ENCODE measurements at places on chromosomes 7 and 10. TPM values are rescaled to one million over a fixed set of nuclear protein-coding genes. Genes with fewer than 3 reads are reported as not detected.
A peak's percentile ranks its signal among the peaks of the same experiment; 100 is the strongest.

Gene SLC39A12
- not detected for polyA plus RNA-seq

Gene EBF3
- polyA plus RNA-seq: 0.15 TPM

Gene CCL26
- polyA plus RNA-seq: 8.7 TPM

Gene C7orf33
- polyA plus RNA-seq: not detected

- H3K36me3 ChIP-seq: no peaks in the 10 kb centered on the region
- DNase-seq: no peak
- H3K4me3 ChIP-seq: no peak overlapping the region
- H3K4me1 ChIP-seq: peaks cover 12% of the 10 kb centered on the region
Observed at GRCh38 chr10:93604146-93604545, 3.1 kb upstream of the RBP4 start.

DNA sequence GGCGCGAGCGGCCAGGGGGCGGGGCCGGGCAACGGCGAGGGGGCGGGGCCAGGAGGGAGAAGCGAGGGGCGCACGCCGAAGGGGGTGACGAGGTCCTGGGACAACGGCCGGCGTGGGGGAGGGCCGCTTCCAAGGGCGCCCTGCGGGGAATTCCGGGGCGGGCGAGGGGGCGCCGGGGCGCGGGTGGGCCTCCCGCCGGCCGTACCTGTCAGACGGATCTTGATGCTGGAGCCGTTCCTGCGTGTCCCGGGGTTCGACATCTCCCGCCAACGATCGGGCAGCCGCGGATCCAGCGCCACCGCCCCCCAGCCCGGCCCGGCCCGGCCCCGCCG lies 421 bp downstream of the SMURF1 start:
- H3K4me3 ChIP-seq: peak overlapping the region; percentile 98
- no peaks in the 10 kb centered on the region for H3K36me3 ChIP-seq
- H3K27me3 ChIP-seq: no peaks in the 10 kb centered on the region
- peak overlapping the region; percentile 98 for H3K27ac ChIP-seq
- DNase-seq: no peak
- peaks cover 14% of the 10 kb centered on the region for H3K4me1 ChIP-seq

GRCh38 chr7:149727053-149727898 lies 46.1 kb downstream of the ZNF467 start:
- no peaks in the 10 kb centered on the region for H3K4me1 ChIP-seq
- no peak overlapping the region for H3K4me3 ChIP-seq
- no peaks in the 10 kb centered on the region for H3K36me3 ChIP-seq
- no peak for DNase-seq
- H3K27me3 ChIP-seq: no peaks in the 10 kb centered on the region

DNA sequence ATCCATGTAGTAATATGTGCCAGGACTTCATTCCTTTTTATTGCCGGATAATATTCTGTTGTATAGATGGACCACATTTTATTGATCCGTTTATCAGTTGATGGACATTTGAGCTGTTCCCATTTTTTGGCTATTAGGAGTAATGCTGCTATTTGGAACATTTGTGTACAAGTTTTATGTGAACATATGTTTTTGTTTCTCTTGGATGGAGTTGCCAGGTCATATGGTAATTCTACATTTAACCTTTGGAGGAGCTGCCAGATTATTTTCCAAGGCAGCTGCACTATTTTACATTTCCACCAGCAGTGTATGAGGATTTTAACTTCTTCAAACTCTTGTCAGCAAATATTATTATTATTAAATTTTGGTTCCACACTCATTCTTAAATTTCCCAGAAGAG lies 59.2 kb downstream of the C10orf90 start:
- no peaks in the 10 kb centered on the region for H3K27me3 ChIP-seq
- no peaks in the 10 kb centered on the region for H3K4me1 ChIP-seq
- H3K4me3 ChIP-seq: no peak overlapping the region
- H3K36me3 ChIP-seq: no peaks in the 10 kb centered on the region
- no peak overlapping the region for H3K27ac ChIP-seq
- DNase-seq: no peak

- no peak for DNase-seq
- H3K4me1 ChIP-seq: no peaks in the 10 kb centered on the region
- H3K27me3 ChIP-seq: no peaks in the 10 kb centered on the region
- no peaks in the 10 kb centered on the region for H3K36me3 ChIP-seq
Observed at GRCh38 chr7:114008696-114009095, 89.9 kb upstream of the PPP1R3A start.

DNA sequence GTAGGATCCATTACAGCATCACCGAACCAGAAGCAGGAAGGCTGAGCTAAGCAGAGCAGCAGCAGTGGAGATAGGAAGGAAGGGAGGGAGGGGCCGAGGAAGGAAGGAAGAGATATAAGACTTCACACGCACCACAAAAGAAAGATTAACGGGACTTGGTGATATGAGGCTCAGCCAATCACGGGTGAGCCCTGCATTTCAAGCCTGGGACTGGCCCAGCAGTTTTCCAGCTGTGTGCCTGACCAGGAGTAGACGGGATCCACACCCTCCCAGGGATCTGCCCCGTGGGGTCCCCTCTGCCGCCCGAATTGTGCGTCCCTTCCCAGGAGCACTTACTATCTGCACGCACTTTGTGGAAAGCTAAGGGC lies 16.2 kb downstream of the ATG9B start:
- no peak overlapping the region for H3K27ac ChIP-seq
- no peak overlapping the region for H3K4me3 ChIP-seq
- peaks cover 25% of the 10 kb centered on the region for H3K4me1 ChIP-seq

- no peak for DNase-seq
- H3K4me1 ChIP-seq: peaks cover 9% of the 10 kb centered on the region
- H3K4me3 ChIP-seq: no peak overlapping the region
Observed at GRCh38 chr7:112140600-112140999, 65.6 kb downstream of the DOCK4 start.

GRCh38 chr7:82172017-82172416 lies 271.6 kb downstream of the CACNA2D1 start:
- H3K36me3 ChIP-seq: no peaks in the 10 kb centered on the region
- H3K27me3 ChIP-seq: no peaks in the 10 kb centered on the region
- H3K27ac ChIP-seq: no peak overlapping the region
- H3K4me3 ChIP-seq: no peak overlapping the region

DNA sequence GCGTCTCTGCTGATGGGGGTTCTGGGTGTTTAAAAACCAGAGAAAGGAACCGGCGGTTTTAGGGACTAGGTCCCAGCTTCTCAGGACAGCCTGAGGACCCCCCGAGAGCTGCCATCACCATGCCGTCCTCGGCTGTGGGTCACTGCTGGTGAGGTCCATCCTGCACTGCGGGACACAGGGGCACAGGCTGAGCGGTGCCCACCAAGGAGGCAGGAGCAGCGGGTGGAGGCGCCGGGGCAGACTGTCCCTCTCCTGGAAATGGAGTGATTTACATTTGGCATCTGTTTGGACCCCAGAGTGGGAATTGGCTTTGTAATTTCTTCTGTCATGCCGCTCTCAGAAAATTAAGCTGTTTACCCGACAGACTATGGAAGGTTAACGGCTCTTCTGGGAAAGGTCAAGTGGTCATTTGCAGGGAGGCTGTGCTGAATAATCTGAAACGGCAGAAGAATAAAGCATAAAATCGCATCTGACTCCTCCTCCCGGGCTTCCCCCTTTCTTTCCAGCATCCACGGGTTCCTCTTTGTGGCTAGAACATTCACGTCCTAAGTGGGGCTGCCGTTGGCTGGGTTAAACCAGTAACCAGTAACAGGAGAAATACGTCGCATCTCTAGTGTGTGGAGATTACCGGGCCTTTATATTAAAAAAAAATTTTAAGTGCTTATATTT lies 31.7 kb downstream of the LHPP start:
- H3K36me3 ChIP-seq: no peaks in the 10 kb centered on the region
- no peaks in the 10 kb centered on the region for H3K27me3 ChIP-seq
- no peak overlapping the region for H3K4me3 ChIP-seq
- H3K27ac ChIP-seq: no peak overlapping the region
- no peak for DNase-seq

DNA sequence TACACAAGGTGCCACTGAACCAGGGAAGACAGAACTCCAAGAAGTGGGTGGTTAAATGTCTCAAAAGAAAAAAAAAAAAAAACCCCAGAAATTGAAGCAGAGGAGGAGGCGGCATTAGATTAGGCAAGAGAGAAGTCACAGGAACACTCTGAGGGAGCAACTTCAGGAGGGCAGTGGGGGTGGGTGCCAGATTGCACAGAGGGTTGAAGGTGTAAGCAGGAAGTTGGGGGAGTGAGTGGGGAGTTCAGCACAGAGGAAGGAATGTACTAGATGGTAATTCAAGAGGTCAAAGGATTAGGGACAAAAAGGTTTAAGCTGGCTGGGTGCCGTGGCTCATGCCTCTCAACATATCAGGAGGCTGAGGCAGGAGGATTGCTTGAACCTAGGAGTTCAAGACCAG lies 110.0 kb upstream of the PDLIM1 start:
- no peaks in the 10 kb centered on the region for H3K4me1 ChIP-seq
- H3K4me3 ChIP-seq: no peak overlapping the region
- no peak for DNase-seq
- no peak overlapping the region for H3K27ac ChIP-seq

Data from hepatocyte (in vitro differentiated cells).